ENCODE measurements at places on chromosomes 12 and 14.

GRCh38 chr14:55893705-55894104, 224.5 kb upstream of the PELI2 start:
- no peak for DNase-seq

DNA sequence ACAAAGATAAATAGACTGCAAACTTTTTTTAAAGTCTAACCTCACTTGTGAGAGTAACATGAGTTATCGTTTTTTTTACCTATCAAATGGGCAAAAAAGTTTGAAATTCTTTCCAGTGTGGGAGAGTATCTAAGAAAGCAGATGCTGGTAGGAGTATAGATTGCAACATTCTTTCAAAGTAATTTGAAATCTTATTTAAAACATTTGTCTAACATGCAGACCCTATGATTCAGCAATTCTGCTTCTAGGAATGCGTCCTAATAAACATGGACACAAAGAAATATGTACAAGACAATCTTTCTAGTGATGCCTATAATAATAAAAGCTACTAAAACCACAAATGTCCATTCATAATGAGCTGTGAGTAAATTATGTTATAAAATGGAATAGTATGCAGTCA, 110.4 kb upstream of the TMCC3 start:
- DNase-seq: no peak

- no peak for DNase-seq
These were observed 67.9 kb upstream of the RMST start for GRCh38 chr12:97394657-97395056.

- no peak for DNase-seq
These were observed 52.0 kb upstream of the NTF3 start for GRCh38 chr12:5379749-5380496.

- no peak for DNase-seq
These were observed 244.2 kb upstream of the CCDC196 start for GRCh38 chr14:66242001-66242400.

- DNase-seq: no peak
These were observed 1630.9 kb upstream of the SEL1L start for GRCh38 chr14:83164591-83164990.

All from DMS153 (cell line).